Cortex of kidney (tissue), 1 donor: ENCODE measurements at places on chromosomes 7 and 10.

GRCh38 chr7:46072722-46073121 is 151.7 kb upstream of the IGFBP3 start:
- DNase-seq = no peak

GRCh38 chr7:31811650-31812461 is 124.8 kb downstream of the PPP1R17 start:
- DNase-seq = no peak

DNA sequence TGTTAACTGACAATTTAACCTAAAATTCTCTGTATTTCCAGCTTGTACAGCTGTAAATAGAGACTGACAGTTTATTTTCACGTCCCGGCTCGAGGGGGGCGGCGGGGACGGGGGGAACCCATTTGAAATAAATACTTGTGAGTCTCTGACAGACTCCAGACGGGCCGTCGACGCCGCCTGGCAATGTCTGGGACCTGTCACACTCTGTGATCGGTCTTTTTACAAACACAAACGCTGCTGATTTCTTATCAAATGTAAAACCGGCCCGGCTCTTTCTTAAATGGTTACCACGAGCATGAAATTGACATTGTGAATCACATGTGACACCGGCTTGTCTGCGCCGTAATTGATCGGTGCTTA is 57.0 kb downstream of the UNCX start:
- DNase-seq = no peak

GRCh38 chr10:88271761-88272543 is 311.2 kb downstream of the RNLS start:
- no peak for DNase-seq

- DNase-seq = no peak
These were observed 253.6 kb downstream of the GRID1 start for GRCh38 chr10:86113044-86113443.

DNA sequence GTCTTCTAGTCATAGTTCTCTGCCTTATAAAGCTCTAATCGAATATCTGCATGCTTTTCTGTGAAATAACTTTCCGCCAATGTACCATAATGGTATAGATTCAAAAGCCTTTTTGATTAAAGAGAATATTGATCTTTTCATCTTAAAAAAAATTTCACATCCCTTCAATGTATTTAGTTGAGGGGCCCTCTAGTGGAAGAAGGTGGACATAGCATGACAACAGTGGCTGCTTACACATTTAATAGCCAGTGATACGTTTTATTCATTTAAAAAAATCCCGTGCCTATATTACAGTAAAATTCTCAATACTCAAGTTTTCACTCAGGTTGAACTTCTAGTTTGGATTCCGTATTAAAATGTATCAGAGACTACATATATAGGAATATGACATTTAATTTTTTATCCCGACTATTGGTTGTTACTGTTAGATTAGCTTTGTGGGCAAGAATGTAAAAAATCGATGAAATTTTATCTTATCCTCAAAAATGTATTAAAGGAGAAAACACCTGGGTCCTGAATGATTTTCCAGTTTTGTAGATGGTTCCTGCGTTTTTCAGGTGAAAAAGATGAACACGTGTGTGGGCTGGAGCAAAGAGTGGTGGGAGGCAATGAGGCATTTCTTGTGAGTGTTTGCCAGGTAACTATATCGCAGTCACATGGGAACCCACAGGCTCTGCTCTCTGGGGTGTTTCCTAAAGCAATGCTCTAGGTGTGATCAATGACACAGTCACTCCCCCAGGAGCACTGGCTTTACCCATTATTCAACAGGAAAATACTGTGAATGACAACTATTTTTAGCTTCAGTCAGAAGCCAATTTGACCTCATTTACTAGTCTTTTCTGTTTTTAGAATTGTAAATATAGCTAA is 24.1 kb upstream of the PNLIP start:
- no peak for DNase-seq

GRCh38 chr7:151342102-151342646 is 562 bp downstream of the NUB1 start:
- DNase-seq = no peak

DNA sequence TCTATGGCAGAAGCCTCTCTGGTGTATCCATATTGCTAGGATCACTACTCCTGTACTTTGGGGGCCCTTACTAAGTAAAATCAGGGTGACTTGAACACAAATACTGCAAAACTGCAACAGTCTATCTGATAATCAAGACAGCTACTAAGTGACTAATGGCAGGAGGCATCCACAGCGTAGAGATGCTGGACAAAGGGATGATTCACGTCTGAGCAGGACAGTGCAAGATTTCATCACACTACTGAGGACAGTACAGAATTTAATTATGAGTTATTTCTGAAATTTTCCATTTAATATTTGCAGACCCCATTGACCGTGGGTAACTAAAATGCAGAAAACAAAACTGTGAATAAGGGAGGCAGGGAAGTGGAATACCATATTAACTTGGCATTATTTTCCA is 10.4 kb downstream of the CUL2 start:
- DNase-seq = no peak

- DNase-seq = no peak
These were observed 214.2 kb downstream of the ANK3 start for GRCh38 chr10:60175441-60175971.

GRCh38 chr7:20861468-20861867 is 74.8 kb upstream of the SP8 start:
- DNase-seq = no peak

- DNase-seq = no peak
These were observed 17.0 kb upstream of the NODAL start for GRCh38 chr10:70458329-70459060.

DNA sequence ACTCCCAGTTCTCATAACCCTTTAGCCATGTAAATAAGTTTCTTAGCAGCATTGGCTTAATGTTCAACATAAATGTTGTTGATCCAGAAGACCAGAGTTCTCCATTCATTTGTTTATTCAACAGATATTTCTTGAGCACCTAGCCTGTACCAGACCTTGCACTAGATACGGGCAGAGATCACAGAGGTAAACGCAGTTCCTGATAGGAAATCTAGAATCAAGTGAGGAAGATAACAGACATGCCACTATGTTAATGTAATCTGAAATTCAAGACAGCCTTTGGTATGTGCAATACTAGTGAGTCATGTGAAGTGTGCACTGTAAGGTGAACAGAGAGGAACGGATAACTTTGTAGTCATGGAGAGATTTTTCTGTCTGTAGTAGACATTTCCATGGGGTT is 3.0 kb downstream of the BUB3 start:
- no peak for DNase-seq

DNA sequence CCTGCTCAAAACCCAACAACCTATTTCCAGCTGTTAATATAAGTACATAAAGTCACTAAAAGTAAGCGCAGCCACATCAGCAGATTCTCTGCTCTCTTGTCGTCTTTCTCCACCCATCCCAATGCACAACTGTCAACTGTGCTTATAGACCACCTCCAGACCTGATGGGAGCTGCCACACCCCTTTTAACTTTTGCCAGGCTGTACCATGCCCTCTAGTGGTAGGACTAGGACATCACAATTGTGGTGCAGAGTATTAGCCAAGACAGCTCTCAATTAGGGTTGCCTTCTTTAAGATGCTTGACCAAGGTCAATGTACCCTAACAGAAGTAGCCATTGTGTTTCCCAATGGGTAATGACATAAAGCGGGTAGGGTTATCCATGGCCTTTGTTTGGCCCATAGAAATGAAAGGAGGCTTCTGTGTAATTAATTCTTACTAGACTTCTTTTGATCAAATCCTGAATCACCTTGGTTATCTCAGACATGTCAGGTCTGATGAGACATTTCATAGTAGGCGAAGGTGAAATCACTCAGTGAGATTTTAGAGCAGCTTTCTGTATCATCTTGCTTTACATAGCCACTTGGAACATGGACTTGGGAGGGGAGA is 68.1 kb downstream of the SCRN1 start:
- DNase-seq = no peak

DNA sequence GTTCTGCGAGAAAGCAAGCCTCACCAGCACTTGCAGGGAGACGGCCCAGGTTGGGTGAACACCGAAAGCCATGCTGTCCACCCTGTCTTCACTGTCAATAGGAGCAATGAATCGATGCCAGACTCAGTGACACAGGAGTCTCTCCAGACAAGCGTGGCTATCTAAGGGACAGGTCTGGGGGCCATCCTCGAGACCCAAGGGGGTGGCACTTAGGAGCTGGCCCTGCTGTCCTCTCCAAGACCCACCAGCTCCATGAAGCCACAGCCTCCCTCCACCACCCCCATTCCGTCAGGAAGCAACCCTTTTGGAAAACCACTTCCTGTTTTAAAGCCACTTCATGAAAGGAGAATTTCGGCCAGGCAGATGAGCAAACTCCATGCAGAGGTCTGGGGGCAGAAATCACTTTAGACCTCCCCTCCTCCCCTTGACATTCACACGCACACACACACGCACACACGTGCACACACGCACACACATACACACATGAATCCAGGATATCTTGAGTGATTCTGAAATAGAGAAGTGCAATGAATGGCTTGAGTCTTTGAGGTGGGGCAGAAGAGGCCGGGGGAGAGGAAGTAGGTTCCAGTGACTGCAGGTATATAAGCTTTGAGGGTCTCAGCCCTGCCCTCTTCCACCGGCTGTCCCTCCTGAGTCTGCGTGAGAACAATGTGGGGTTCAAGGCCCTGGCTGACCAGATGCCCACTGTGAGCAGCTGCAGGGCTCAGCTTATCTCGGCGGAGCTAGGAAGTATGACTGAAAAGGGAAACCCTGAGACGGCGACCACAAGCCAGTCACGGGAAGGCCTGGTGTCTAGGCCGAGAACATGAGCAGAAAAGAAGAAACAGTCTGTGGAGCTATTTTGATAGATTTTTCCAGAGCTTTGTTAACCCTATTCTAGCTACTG is 25.0 kb downstream of the RGS10 start:
- no peak for DNase-seq

DNA sequence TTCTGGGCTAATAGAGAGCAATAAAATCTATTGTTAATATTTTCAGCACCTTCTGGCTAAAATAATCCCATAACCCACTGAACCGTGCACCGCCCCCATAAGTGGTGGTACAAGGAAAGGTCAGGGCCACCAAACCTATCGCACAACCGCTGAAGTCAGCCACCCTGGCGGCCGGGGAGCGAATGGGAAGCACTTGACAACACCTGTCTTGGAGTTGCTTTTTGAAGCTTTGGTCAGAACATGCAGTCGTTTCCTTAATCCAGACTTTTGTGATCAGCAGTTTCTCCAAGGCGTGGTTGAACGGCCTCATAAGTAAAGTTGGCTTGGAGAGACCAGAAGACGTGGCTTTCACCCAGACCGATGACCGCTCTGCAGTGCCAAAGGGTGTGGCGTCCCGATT is 97.4 kb downstream of the DNAJB6 start:
- DNase-seq = no peak

DNA sequence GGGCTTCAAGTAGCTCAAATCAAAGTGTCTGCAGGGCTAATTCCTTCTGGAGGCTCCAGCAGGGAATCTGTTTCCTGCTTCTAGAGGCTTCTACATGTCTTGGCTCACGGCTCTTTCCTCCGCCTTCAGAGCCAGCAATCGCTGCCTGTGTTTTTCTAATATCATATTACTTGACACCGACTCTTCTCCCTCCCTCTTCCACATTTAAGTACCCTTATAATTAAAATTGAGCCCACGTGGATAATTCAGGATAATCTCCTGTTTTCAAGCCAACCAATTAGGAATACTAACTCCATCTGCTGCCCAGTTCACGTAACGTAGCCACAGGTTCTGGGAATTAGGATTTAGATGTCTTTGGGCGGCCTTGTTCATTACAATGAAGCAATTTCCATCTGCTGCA is 372.2 kb downstream of the DPP6 start:
- DNase-seq = no peak

DNA sequence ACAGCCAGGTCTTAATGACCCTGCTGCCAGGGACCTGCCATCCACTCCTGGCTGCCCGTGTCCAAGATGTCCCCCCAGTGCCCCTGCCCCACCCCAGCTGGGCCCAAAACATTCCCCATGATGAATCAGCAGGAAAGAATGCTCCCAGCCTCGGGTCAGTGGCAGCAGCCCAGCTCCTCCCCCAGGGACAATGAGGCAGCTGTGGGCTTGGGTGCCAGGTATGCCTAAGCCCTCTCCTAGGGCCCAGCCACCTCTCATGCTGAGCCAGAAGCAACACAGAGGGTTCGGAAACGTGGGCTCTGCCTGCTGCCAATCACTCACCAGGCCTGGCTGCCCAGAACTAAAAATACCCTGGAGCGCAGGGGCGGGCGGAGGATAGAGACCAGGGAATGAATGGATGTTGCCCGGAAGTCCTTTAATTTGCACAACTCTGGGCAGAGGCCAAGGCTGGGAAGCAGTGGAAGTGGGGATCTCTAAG is 1.5 kb upstream of the LOXL4 start:
- no peak for DNase-seq
